T-helper 2 cell treated with Interferon-gamma antibody and Interleukin-4, amounts not matched to agents 100 ng/mL and 5 ng/mL, for 36 hours (primary cell): ENCODE measurements at places on chromosomes 4 and X. TPM values are rescaled to one million over a fixed set of nuclear protein-coding genes. Genes with fewer than 3 reads are reported as not detected.

The SPIN3 gene
- 12.5 TPM in 2 replicates for total RNA-seq

The DMRTC1 gene
- total RNA-seq: not detected in 2 replicates

The ADAMTS3 gene
- total RNA-seq: not detected in 2 replicates

The GLRA3 gene
- total RNA-seq: not detected in 2 replicates

The NWD2 gene
- total RNA-seq: not detected in 2 replicates

The ZRSR2 gene
- total RNA-seq: 21.2 and 21.3 TPM in 2 replicates

The ADH4 gene
- not detected in 2 replicates for total RNA-seq

The NKX3-2 gene
- not detected in 2 replicates for total RNA-seq

The ABCG2 gene
- total RNA-seq: 0.75 and 0.93 TPM in 2 replicates
